ENCODE measurements at places on chromosomes 4 and X.

GRCh38 chrX:153924149-153924861 is 1.8 kb downstream of the ARHGAP4 start:
- DNase-seq: no peak

DNA sequence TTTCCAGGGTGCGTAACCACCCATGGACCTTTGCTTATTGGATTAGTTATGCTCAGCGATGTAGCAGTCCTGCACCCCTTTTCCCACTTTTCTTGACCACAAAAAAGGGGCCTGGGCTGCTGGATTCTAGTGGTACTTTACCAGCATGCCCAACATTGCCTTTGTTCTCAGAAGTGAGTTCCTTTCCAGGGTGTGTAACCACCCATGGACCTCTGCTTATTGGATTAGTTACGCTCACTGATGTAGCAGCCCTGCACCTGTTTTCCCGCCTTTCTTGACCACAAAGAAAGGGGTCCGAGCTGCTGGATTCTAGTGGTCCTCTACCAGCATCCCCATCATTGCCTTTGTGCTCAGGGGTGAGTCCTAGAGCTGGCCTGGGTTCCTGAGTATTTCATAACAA is 138.2 kb downstream of the COX18 start:
- DNase-seq: no peak

- no peak for DNase-seq
Measured at GRCh38 chr4:82138374-82138773, 235.4 kb downstream of the HNRNPD start.

GRCh38 chr4:187075514-187075913 is 351.9 kb upstream of the FAT1 start:
- no peak for DNase-seq

DNA sequence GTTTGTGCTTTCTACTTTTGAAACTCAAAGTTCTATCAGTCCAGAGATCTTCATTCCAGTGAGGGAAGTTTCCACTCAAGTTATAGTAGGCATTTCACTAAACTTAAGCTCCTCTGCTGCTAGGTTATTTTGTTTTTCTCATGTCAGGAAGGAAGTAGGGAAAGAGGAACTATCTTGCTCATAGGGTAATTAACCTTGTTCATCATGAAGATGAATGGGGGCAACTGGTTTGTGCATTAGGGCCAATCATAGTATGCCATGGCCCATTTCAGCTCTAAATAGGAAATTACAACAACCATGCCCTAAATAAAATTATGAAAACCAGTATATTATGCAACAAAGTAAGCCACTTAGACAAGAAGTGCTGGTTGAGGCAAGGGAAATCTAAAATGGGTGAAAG is 804.7 kb upstream of the NDST4 start:
- DNase-seq: no peak

- no peak for DNase-seq
Measured at GRCh38 chr4:151905197-151905596, 144.4 kb upstream of the GATB start.

- DNase-seq: no peak
Measured at GRCh38 chrX:37405956-37406355, 56.8 kb downstream of the PRRG1 start.

GRCh38 chr4:13866881-13867280 is 239.4 kb upstream of the BOD1L1 start:
- DNase-seq: no peak

- DNase-seq: no peak
Measured at GRCh38 chr4:77154761-77155499, 2.1 kb upstream of the CCNG2 start.

GRCh38 chr4:66193487-66193886 is 523.2 kb upstream of the EPHA5 start:
- no peak for DNase-seq

DNA sequence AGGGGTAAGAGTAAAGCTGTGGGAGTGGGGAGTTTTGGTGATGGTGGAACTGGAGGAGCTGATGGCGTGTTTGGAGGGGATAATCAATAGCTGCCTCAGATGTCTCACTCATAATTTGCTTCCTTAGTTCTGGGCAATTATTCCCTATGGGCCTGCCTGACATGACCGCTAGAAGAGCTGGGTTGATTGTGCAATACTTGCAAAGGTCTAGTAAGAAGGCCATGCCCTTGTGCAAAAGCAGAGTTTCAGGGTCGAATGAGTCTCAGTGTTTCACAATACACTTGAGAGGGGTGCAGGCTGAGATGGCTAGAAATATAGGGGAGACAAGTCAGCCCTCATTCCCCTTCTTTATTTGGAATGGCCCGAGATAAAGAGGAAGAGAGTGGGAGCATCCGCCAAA is 858.4 kb upstream of the POU3F4 start:
- no peak for DNase-seq

DNA sequence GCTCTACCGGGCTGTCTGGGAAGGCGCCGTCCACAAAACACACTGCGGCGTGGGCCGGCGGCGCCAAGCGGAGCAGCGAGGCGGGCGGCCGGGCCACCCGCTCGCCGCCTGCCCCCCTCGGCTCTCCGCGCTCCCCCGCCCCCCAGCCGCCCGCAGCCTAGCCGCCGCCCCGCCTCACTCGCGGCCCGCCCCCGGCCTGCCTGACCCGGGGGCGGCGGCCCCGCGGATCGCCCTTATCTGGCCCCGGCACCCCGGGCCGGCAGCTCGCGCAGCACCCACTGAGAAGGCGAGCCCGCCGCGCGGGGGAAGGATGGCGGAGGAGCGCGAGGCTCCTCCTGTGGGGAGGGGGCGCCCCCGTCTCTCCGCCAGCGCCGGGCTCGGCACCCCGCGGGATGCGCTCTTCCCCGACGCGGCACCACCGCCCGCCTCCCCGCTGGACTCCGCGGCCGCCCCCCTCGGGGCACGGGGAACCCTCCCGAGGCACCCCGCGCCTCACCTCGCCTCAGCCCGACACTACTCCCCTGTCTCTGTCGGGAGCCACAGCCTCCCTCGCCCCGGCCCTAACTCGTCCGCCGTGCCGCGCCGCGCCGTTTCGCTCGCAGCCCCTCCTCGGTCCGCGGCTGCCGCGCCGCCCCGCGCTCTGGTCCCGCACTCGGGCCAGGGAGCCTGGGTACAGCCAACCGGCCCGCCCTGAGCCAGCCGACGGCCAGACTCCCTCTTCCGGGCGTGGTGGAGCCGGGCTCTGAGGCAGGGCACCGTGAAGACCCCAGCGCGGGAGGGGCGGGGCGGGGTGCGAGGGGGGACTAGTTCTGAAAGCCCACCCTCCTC is 566 bp downstream of the ATP11C start:
- DNase-seq: no peak

GRCh38 chr4:149702414-149703293 is 113.0 kb downstream of the IQCM start:
- no peak for DNase-seq

DNA sequence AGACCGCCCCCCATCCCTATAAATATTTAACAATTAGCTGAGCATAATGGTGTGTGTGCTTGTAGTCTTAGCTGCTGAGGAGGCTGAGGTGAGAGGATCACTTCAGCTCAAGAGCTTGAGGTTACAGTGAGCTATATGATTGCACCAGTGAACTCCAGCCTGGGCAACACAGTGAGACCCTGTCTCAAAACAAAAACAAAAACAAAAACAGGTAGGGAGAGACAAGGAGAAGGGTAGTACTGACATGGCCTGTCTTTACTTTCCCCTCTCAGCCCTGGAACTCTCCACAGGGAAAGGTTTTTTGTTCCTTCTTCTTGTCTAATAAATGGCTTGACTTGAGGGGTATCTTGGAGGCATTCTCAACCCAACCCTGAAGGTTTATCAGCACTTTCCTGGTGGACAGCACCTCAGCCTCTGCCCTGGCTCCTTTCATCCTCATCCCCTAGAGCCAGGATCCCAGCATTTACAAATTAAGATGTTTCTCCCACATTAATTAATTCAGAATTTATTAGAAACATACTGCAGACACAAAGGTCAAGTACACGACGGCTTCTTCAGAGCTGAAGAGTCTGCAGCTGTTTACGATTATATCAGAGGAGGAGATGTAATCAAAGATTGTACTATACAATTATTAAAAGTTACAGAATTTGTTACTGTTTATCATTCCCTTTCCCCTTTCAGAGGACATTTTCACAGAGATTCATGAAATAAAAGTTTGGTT is 131.8 kb downstream of the AFF1 start:
- no peak for DNase-seq

GRCh38 chr4:8205749-8206611 is 6.9 kb downstream of the SH3TC1 start:
- no peak for DNase-seq

DNA sequence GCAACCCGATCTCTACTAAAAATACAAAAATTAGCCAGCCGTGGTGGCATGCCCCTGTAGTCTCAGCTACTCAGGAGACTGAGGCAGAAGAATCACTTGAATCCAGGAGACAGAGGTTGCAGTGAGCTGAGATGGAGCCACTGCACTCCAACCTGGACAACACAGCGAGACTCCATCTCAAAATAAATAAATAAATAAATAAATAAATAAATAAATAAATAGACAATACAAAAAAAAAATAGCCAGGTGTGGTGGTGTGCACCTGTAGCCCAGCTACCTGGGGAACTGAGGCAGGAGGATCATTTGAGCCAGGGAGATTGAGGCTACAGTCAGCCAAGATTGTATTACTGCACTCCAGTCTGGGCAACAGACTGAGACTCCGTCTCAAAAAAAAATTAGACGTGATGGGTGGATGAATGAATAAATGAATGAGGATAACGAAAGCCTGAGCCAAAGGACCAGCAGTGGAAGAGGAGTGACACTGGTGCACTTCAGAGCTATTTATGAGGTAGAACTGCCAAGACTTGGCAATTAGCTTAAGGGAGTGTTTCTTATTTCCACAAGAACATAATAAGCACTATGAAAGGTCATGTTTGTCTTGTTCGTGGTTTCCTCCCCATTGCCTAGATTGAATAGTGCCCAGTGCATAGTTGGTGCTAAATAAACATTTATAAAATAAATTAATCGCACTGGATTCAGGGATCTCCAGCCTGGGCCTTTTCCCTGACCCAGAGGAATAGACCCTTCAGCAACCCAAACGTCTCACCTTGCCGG is 232.2 kb downstream of the IDS start:
- DNase-seq: no peak

Data from HFF-Myc (cell line).